Caudate nucleus (tissue), 63 donors: ENCODE measurements at places on chromosomes 5 and 9.

- DNase-seq, result no peak
These were observed 214.1 kb upstream of the TLE4 start for GRCh38 chr9:79357616-79358015.

DNA sequence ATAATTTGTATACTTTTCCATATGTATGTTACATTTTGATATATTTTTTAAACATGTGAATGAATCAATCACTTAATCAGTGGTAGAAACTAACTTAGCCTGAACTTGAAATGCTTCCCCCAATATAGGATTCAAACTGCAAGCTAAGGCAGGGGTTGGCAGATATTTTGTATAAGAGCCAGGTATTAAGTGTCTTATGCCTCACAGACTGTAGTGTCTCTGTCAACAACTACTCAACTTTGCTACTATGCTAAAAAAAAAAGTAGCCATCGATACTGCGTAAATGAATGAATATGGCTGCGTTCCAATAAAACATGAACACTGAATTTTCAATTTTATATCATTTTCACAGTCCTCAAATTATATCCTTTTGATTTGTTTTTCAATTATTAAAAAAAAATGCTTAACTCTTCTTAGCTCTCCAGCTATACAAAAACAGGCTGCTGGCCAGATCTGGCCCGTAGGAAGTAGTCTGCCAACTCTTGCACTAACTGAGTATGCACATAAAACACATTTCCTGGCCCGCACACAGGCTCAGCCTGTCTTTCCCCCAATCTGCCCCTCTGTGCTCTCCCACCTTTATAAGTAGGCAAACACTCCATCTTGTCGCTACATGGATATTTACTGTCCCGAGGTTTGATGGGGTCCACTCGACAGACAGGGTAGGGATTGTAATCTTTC lies 91.8 kb downstream of the SAXO1 start:
- DNase-seq, result no peak

DNA sequence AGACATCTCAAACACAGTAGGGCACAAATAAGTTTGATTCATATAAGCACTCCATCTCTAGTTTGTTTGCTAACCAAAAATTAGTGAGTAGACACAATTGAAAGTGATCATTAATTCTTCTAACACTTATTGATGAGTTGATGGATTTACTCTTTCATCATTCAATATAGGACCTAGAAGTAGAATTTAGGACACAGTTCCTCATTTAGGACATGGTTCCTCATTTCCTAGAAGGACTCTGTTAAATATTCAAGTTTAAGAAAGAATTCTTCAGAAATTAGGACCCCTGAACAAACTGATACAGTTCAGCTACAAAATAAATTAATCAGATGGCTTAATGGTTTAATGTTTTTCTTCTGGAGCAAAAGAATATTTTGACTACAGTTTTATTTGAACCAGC lies 143.5 kb upstream of the PRR16 start:
- DNase-seq, result no peak

GRCh38 chr5:142141463-142141862 lies 32.9 kb downstream of the NDFIP1 start:
- DNase-seq, result no peak

DNA sequence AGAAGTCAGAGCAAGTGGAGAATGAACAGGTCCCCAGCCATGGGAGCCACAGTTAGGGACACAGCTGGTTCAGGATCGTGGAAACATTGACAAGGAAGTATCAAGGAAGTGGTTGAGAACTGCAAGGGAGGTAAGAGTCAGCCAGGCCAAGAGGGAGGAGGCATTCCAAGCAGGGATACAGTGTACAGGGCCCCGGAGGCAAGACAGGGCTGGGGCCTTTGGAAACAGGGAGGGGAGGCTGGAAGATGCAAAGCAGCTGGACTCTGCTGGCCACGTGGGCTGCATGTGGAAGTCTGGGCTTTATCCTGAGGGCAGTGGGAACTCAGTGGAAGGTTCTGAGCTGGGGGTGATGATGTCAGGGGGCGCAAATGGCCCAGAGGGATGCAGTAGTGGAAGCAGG lies 14.2 kb downstream of the CCDC180 start:
- no peak for DNase-seq
